ENCODE measurements at places on chromosomes 12 and 14.

- no peak for DNase-seq
Measured at GRCh38 chr12:57603815-57604453, 690 bp upstream of the DTX3 start.

DNA sequence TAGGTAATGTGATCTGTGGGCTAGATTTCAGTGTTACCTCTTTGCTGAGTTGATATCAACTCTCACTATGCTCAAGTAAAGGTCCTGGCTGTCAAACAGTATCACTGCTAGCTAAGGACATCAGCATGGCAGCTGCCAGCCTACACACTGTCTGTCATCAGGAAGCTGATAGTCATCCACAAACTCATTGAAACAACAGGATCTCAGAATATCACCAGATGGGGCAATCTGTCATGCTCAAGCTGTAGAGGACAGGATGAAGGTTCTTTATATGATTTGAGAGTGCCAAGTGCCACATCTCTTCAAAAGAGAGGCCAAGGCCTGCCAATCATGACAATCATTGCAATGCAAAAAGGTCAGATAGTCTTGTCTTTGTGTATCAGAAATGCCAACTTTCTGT, 811.5 kb upstream of the SEL1L start:
- DNase-seq, result no peak

GRCh38 chr12:22491034-22491433, 53.3 kb downstream of the C2CD5 start:
- DNase-seq, result no peak

- DNase-seq, result no peak
Measured at GRCh38 chr14:49897965-49898364, 5.1 kb downstream of the ARF6 start.

DNA sequence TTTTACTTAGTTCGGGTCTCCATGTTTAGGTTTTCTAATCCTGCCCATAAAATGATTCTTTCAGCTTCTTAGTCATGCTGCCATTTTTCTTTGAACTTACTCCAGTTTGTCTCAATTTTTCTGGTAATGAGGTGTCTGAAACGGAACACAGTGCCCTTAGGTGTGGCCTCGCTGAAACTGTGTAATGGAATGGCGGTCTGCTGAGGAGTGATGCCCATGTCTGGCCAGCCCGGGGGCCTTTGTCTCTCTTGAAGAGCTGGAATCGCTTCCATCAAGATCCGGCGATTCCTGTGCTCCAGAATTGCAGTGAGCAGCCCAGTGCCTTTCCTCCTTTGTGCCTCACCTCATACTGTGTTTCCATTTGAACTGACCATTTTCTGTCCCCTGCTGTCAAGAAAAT, 112.5 kb downstream of the FBXL14 start:
- DNase-seq, result no peak
